ENCODE measurements at places on chromosomes 12 and 14.
A peak's percentile ranks its signal among the peaks of the same experiment; 100 is the strongest.

DNA sequence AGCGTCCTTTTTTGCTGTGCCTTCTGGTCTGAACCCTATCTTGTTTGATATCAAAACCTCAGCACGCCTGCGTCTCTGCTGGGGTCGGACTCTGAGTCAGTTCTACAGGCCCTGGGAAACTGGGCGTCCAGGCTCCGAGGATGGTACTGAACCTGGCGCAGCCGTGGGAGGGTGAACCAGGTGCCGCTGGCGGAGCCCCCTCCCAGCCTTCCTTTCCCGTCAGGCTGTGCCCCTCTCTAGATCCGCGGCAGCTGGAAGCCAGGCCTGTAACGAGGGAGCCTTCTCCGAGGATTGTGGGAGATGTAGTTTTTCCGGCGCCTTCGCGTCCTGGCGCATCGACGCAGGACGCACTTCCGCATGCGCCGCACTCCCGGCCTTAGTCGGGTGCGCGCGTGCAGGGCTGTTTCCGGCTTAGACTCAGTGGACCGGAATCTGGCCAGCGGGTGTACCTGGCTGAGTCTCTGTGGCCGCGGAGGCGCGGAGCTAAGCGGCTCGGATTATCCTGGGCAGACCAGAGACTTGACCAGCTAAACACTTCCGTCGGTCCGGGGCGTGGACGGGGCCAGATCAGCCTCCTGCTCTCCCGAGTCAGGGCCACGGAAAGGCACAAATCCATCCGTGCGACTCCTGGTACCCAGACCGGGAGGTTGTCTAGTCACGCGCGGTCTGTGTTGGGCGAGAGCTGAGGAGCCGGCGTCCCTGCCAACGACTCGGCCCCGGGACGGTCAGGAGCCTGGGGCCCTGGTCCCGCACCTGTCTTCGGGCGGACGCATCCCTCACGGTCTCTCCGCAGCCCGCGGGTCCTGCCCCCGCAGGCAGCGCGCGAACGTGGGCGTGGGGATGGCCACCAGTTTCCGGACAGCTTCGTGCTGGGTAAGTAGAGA, at the start of gene ZNF26:
Gene ZNF26 (plus strand): TSS at position 367 of the 884 bp plus-strand sequence. CDS start 474 bp downstream, at position 841.
- DNase-seq, result peak; percentile 70

DNA sequence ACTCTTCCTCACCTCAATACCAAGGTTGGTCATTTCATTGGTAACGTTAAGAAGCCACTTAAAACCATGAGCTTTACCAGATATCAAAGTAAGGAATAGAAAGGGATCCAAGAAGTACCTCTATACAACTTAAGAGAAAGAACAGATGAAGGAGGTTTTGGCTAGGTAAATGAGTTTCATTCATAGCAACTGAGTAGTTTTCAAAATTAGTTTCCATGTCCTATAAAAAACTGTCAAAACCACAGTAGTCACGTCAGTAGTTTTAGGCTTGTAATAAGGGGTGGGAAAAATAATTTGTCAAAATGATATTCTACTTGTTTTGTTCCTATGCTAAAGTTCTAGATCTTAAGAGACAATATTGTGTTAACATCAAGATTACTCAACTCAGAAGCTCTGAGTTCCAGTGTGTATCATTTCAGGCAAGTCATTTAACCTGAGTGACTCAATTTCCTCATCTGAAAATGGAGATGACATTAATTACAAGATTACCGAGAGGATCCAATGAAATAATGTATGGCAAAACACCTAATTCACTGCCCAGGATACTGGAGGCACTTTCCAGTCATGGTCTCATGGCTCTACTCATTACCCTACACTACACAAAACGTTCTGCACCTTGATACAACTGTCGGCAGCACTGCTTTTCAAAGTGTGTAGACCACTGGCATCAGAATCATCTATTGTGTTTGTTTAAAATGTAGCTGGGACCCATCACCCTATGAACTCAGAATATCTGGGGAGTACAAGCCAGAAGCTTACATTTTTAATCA, 24.1 kb upstream of the SLC6A13 start:
- no peak for DNase-seq

GRCh38 chr12:131771965-131772364, 56.2 kb upstream of the MMP17 start:
- no peak for DNase-seq

DNA sequence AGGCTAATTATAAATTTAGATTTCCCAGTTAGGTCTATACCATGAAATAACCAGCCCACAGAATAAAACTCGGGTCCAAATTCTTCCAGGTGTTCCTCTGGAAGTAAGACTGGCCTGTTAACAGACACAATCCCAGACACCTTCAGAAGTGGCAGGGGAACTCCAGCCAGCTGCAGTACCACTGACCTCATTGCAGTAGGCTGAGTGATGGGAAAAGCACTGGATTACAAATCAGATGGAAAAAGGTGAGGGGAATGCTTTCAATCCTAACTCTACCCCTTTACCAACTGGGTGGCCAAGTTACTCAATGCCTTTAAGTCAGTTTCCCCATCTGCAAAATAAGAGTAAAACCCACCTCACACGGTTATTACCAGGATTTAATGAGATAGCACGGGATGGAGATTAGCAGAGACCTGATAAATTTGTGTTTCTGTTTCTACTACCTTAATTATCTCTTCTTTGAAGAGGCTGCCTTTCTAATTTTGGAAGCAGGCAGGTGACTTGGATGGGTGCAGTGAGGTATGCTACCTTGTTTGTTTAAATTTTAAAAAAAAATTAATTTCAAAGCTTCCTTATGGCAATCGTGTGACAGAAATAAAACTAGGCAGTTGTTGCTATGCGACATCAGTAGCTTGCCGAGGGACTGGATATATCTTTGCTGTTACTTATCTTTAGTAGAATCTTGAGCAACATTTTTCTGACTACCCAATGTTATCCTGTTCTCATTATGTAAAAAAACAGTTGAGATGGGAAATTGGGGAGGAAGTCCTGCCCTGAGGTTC, 167.3 kb upstream of the GRIN2B start:
- no peak for DNase-seq

- DNase-seq, result peak; percentile 11
Measured at GRCh38 chr14:72594099-72594901, 299.6 kb downstream of the DPF3 start.

- DNase-seq, result no peak
Measured at GRCh38 chr12:54359762-54360351, 4.4 kb downstream of the GPR84 start.

DNA sequence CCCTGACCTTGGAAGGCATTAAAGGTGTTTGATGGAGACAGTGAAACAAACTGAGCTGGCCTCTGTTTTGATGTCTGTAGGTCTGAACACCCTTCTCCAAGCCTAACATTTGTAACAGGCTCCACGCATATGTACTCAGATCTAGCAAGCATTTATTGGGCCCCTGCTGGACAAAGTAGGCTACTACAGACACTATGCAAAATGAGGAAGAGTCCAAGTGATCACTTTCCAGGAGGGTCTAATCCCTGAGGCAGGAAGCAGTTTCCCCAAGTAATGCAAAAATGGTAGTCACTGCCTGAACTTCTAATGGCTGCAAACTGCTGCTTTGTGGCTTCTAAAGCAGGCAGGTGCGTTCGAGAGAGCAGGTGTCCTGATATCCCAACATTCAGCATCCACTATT, 405.8 kb downstream of the MED13L start:
- DNase-seq, result no peak

DNA sequence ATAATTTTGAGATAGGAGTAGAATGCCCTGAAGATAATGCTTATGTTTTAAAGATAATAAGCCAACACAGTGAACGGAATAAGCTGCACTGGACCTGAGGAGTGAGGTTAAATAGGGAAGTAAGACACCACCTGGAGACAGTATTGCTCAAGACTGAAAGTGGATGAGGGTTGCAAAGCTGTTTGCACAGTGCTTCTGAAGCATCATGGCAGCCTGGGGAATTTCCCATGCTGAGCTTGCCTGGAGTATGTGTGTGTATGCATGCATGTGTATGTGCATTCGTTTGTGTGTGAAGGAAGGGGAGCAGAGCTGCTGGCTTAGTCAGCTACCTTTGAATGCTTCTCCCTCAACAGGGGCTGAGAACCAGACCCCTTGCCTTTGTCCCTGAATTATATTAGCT, 35.8 kb downstream of the BHLHE41 start:
- no peak for DNase-seq

DNA sequence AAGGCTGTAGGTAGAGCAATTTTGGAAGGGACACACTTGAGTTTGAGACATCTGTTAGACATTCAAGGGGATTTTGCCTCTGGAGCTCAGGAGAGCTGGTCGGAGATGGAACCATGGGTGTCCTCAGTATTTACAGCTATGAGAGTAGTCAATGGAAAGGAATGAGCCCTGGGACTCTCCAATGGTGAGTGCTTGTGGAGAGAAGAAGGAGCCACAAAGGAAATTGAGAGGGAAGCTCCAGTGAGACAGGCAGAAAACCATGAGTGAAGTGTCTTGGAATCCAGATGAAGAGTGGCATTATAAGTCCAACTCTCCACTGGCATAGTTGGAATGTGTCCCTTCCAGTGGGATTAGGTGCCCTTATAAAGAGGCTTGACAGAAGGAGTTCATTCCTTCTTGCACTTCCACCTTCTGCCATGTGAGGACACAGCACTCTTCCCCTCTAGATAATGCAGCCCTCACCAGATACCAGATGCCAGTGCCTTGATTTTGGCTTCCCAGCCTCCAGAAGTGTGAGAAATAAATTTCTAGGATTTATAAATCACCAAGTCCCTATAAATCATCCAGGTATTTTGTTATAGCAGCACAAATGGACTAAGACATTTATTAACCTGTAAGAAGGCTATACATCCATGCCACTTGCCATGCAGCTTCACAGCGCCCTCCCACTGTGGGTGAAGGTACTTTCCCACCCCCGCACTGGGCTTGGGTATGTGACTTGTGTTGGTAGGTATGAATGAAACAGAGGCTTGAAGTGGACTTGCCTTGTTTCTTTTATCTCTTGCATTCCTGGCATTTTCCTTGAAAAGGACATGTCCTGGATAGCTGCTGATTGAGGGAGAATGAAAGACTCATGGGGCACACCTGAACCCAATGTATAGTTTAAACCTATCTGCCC, 27.3 kb downstream of the LLPH start:
- no peak for DNase-seq

- DNase-seq, result no peak
Measured at GRCh38 chr12:10941916-10942607, 3.0 kb upstream of the TAS2R14 start.

DNA sequence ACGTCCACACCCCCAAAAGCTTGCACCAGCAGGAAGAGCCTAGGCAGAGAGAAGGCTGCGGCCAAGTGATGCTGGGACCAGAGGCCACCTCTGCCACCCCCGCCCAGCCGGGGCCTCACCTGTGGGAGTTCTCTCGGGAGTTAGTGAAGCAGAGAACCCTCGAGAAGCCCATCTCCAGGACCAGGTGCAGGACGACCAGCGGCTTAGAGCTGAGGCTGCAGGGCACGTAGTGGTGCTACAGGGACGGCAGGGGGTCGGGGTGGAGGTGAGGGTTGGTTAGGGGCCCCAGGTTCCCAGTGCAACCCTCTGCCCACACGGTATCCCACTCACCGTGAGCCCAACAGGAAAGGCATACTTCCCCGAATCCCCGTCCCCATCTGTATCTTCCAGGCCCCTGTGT, 3.6 kb downstream of the DDX51 start:
- DNase-seq, result no peak

GRCh38 chr12:132866251-132866828, 21.1 kb downstream of the CHFR start:
- no peak for DNase-seq

DNA sequence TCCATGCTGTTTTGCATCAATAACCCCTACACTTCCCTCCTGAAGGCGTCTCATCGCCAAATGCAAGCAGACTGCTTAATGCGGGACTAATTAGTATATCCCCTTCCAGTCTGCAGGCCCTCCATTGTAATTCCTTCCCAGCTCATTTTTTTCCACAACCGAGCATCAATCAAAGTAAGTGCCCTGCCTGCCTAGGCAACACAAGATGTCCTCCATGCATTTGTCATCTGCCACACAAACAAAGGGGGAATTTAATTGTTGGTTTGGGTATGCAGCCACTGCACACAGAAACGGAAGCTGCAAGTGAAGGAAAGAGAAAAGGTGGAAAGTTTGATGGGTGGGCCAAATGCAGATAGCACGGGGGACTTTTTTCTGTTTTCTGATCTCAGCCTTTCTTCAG, 168.0 kb downstream of the EGLN3 start:
- no peak for DNase-seq

DNA sequence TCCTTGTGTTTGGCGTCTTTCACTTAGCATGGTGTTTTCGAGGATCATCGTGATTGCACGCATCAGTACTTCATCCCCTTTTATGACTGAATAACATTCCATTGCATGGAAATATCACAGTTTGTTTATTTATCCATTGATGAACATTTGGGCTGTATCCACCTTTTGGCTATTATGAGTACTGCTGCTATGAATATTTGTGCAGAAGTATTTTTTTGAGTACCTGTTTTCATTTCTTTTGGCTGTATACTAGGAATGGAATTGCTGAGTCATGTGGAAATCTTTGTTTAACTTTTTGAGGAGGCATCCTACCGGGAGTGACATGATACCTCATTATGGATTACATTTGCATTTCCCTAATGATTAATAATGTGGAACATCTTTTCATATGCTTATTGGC, 66.4 kb downstream of the WNK1 start:
- DNase-seq, result no peak

DNA sequence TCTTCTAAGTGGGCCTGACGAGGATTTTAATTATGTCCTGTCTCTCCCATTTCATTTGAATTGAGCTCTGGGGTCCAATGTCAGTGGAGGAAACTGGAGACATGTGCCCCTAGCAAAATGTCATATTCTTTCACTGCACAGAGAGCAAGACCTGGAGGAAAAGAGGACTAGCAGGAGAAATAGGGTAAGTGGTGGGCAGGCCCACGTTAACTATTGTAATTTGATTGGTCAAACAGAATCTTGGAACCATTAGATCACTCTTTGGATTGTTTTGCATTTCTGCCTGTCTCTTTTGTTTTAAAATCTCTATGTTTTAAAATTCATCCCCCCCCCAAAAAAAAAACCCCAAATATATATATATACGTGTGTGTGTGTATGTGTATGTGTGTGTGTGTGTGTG, 113.9 kb upstream of the PELI2 start:
- no peak for DNase-seq

DNA sequence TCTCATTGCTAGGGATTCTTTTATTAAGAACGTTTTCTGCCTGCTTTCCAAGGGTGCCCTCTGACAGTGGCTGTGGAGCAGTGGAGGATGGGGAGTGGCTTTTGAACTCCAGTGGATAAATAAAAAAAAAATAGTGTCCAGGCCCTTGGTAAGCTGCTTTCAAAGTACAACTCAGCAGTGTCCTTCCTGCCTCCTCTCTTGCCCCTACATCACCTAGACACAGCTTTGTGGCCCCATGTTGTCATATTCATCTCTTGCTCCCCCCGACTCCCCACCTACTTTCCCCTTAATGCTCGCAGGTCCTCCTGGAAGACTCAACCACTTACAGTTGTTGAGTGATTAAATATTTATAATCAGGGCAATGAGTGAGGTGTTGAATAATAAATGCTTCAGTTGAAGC, 880.9 kb downstream of the BCL11B start:
- DNase-seq, result no peak
